Renal cortex interstitium (tissue), 15 donors: ENCODE measurements at places on chromosomes 12 and 14. TPM values are rescaled to one million over a fixed set of nuclear protein-coding genes. Genes with fewer than 3 reads are reported as not detected.

GRCh38 chr12:93297536-93297935 is 80.2 kb upstream of the NUDT4 start:
- no peak for DNase-seq

GRCh38 chr12:42793166-42793565 is 203.6 kb upstream of the PRICKLE1 start:
- DNase-seq: no peak

DNA sequence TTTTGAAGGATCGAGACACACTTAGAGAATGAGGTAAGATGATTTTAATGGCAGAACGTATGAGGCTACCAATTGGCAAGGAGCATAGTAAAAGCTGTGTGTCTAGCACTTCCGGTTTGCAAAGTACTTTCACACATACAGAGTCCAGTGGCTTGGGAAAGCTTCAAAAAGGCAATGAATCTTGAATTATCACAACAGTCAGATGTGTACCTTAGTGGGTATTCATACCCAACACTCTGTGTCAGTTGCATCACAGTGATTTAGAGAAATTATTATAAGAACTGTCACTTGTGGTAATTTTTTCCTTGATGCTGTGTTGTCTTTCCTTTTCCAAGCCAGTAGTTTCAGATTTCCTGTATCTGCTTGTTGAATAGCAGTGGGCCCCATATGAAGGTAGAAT is 424.1 kb downstream of the PCNX1 start:
- DNase-seq: no peak

DNA sequence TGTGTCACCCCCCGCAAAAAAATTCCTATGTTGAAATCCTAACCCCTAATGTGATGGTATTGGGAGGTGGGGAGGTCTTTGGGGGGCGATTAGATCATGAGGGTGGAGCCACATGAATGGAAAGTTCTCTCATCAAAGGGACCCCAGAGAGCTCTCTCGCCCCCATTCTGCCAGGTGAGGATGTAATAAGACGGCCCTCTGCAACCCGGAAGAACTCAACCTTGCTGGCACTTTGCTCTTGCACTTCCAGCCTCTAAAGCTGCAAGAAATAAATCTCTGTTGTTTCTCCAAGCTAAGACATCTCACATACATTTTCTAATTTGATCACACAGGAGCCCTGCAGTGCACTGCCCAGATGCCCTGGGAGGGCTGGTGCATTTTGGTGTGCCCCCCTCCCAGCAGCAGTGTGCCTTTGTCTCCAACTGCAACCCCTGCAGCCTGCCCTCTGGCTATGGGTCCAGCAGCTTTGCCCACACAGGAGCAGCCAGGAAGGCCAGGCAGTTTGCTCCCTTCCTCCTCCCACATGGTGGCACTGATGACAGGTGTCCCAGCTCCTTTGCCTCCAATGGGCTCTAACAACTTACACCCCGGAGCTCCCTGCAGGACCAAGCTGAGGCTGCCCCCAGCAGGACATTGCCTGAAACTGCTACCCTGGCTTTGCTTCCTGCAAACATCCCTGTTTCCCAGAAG is 59.3 kb downstream of the C14orf132 start:
- no peak for DNase-seq

GRCh38 chr12:23640754-23641153 is 308.7 kb downstream of the SOX5 start:
- no peak for DNase-seq

- no peak for DNase-seq
These were observed 28.7 kb upstream of the CERS5 start for GRCh38 chr12:50195832-50196231.

DNA sequence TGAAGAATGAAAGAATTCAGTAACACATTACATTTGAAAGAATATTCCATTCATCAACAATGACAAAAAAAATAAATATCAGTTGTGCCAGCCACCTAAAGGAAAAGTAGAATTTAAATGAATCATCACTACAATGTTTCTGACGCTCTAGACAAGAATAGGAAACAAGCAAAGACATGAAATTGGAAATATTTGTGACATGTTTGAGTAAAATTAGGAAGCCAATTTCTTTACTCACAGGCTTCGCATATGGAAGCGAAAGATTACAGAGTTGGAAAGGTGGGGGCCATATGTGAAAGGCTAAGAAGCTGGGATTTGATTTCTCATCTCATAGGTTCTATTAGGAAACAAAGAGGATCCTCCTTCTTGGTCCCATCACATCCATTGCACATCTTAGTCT is 279.0 kb downstream of the IPO8 start:
- DNase-seq: no peak

- DNase-seq: no peak
These were observed 36.1 kb upstream of the PIWIL1 start for GRCh38 chr12:130301559-130301958.

- no peak for DNase-seq
These were observed 32.7 kb downstream of the SLC25A21 start for GRCh38 chr14:37139710-37140109.

DNA sequence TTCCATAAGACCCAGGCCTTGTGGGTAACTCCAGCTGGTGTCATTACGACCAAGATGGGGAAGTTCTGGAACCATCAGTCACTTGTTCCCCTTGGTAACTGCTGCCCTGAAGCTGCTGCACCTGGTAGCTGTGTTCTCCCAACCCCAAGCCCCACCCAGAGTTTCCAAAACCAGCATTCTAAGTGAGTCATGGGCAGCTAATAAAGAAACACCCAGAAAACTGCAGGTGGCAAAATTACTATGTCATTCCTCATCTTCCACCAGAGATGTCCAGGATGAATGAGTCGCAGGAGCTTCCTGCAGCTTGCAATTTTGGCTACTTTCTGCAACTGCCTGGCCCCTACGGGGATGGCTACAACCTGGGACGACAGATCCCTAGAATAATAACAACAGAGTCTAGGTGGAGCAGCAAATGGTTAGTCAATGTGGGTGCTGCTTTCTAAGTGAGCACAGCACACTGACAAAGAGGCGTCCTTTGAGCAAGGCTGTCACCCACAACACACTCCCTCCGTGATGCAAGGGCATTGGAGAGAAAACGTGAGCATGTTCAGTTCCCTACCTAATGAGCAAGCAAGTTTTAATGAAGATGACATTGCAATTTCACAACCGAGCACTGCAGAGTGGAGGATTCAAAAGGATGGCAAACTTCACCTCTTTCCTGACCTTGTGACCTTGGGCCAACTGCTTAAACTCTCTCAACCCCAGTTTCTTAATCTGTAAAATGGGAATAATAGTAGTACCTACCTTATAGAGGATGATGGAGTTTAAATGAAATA is 301.4 kb upstream of the NOS1 start:
- DNase-seq: no peak

DNA sequence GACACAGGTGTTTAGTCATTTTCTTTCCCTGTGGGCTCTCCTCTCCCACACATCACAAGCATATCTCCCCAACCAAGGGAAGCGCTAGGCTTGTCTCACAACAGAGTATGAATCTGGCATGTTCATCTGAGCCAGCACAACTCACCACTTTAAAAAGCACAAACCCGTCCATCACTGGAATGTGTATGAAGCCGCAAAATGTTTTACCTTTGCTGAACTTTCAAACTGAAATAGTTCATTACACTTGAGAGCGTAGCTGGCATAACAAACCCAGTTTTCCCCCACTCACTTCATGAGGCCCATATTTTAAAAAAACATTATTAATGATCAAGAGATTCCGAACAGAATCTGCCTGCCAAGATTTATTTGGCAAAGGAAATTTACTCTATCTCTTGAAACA is 15.8 kb downstream of the NID2 start:
- no peak for DNase-seq

- no peak for DNase-seq
These were observed 41.5 kb downstream of the SNAPC1 start for GRCh38 chr14:61803755-61804154.

- DNase-seq: no peak
These were observed 28.5 kb downstream of the CPM start for GRCh38 chr12:68904351-68904962.

- DNase-seq: no peak
These were observed 6.8 kb downstream of the KIF26A start for GRCh38 chr14:104144911-104145825.

GRCh38 chr12:47943623-47944340 is 19.6 kb upstream of the TMEM106C start:
- no peak for DNase-seq

- DNase-seq: no peak
These were observed 21.5 kb upstream of the TC2N start for GRCh38 chr14:91888641-91889476.

GRCh38 chr12:30546121-30546520 is 149.5 kb downstream of the IPO8 start:
- no peak for DNase-seq

- no peak for DNase-seq
These were observed 97.2 kb upstream of the KRAS start for GRCh38 chr12:25347716-25348592.

- DNase-seq: no peak
These were observed 8.5 kb downstream of the SELPLG start for GRCh38 chr12:108625228-108625627.

GRCh38 chr12:104740668-104741067 is 217.4 kb downstream of the SLC41A2 start:
- no peak for DNase-seq

- DNase-seq: no peak
These were observed 23.4 kb downstream of the CACNA1C start for GRCh38 chr12:2076196-2076570.

- no peak for DNase-seq
These were observed 30.9 kb downstream of the TBC1D15 start for GRCh38 chr12:71870416-71870815.

DNA sequence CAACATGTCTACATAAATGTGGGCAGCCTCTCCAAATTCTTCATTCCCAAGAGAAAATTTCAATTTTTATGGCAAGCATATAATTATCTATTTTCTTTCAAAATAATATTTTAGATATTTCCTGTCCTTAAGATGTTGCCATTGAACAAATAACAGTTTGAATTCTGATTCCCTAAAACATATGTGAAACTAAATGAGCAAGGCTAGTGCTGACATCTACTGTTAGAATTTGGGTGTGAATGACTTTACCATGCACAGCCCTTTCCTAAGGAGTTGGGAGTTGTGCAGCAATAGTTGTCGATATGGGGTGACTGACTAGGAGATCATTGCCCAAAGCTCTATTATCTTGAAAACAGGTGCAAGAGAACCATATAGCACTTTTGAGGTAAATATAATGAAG is 108.2 kb upstream of the SLC38A4 start:
- DNase-seq: peak; percentile 19

DNA sequence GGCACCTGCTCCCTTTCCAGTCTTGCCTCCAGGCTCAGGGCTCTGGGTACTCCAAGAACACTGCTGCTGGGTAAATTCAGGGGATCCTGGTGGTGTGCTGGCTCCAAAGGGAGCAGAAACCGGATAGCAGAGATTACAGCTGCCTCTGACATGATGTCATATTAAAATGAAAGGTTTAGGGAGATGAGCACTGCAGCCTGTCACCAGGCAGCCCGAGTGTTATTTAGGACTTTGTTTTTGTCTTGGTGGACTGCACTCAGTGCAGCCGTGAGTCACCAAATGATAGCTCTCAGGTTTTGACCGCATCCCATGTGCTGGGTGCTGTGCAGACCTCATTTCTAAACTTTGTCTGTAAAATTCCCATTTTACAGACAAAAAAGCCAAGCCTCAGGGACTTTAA is 266.0 kb upstream of the CRY1 start:
- no peak for DNase-seq

DNA sequence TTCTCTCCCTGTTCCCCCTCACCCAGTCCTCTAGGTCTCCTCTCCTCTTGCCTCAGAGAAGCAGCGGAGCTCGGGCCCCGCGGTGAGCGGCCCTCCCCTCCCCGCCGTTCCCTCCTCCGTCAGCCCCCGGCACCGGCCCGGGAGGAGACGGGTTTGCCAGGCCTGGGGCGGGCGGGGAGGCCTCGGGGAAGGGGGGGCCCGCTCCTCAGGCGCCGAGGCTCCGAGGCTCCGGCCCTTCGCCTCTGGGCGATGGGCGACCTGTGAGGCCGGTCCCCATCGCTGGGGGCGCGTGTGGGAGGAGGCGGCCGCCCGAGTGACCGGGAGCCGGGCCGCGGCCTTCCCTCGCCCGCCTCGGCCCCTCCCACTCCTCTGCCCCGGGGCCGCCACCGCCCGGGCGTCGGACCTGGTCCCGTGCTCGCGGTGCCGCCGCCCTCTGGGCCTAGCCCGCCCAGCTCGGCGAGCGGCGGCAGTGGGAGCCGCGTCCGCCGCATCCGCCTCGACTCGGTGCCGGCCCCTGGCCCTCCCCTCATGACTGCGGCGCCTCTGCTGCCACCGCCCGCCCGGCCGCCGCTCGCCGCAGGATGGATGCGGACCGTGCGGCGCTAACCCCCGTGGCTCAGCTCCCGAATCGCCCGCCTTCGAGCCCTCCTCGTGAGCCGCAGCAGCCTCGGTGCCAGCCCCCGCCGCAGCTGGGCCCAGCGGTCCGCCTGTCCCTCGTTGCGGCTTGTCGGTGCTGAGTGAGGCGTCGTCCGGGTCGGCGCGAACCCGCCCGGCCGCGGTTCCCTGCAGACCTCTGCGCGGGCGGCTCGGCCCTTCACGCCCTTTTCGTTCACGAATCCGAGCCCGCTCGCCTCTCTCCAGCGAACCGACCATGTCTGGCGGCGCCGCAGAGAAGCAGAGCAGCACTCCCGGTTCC is 574 bp downstream of the WNK1 start:
- no peak for DNase-seq

Gene TSPAN19
- 0.54 TPM for polyA plus RNA-seq

Gene KERA
- polyA plus RNA-seq: not detected

Gene ERBB3
- 96.1 TPM for polyA plus RNA-seq

Gene PROX2
- polyA plus RNA-seq: 0.98 TPM

Gene IL26
- polyA plus RNA-seq: not detected

Gene PLEKHH1
- polyA plus RNA-seq: 43.9 TPM

Gene PTPRO
- 231 TPM for polyA plus RNA-seq

Gene RAD51AP1
- 22.7 TPM for polyA plus RNA-seq

Gene AVPR1A
- 9.3 TPM for polyA plus RNA-seq

Gene SIX1
- polyA plus RNA-seq: 12.7 TPM

Gene SMOC1
- polyA plus RNA-seq: 1.7 TPM

Gene TMEM229B
- polyA plus RNA-seq: 2.2 TPM

Gene SLC41A2
- polyA plus RNA-seq: 4.5 TPM

Gene LALBA
- polyA plus RNA-seq: not detected

Gene NTN4
- 119 TPM for polyA plus RNA-seq

Gene ACOT6
- not detected for polyA plus RNA-seq
